ENCODE measurements at places on chromosomes 13 and 19.

DNA sequence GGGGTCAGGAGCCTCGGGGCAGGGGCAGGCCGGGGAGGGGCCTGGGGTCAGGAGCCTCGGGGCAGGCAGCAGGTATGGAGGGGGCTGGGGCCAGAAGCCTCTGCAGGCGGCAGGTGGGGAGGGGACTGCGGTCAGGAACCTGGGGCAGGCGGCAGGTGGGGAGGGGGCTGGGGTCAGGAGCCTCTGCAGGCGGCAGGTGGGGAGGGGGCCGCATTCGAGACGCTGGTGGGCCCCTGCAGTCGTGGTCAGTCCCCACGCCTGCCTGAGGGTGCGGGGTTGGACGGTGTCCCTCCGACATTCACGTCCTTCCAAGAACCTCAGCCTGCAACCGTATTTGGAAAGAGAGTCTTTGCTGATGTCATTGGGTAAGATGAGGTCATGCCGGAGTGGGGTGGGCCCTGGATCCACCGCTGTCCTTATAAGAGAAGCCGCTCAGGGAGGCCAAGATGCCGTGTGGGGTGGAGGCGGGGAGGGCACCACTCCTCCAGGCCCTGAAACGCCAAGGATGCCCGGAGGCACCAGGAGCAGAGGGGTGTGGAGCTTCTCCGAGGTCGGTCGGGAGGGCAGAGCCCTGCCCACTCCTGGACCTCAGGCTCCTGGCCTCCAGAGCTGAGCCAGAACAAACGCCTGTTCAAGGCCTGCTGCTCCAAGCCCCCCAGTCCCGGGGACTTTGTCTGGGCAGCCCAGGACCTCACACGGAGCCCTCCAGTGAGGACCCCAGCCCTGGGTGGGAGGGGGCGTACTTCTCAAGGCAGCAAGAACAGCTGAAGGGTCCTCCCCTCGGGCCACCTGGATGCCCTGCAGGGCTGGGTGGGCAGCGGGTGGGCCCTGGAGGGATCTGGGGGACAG, 30.1 kb downstream of the PIP5K1C start:
- DNase-seq = no peak

DNA sequence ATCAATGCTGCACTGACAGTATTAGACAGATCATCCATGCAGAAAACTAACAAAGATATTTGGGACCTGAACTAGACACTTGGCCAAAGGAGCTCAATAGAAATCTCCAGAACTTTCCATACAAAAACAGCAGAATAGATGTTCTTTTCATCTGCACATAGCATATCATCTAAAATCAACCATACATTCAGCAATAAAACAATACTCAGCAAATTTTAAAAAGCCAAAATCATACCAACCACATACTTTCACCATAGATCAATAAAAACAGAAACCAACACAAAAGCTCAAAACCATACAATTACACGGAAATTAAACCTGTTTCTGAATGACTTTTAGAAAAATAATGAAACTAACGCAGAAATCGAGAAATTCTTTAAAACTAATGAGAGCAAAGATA, 592.6 kb downstream of the SLITRK5 start:
- DNase-seq = no peak

DNA sequence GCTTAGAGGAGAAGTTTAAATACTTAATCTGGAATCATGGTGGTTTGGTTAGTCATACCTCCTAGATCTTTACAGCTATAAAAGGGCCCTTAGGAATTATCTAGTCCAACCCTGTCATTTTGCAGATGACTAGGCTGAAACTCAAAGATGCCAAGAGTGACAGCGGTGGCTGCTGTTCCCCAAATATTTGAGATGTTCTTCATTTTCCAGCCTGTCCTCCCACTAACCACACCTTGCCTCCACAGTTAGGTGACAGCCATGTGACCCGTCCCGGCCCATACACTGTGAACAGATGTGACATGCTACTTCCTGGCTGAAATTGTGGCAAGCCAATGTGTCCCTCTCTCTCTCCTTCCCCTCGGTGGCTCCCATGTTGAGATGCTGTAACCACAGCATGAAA, 225.5 kb upstream of the IPO5 start:
- DNase-seq = no peak

DNA sequence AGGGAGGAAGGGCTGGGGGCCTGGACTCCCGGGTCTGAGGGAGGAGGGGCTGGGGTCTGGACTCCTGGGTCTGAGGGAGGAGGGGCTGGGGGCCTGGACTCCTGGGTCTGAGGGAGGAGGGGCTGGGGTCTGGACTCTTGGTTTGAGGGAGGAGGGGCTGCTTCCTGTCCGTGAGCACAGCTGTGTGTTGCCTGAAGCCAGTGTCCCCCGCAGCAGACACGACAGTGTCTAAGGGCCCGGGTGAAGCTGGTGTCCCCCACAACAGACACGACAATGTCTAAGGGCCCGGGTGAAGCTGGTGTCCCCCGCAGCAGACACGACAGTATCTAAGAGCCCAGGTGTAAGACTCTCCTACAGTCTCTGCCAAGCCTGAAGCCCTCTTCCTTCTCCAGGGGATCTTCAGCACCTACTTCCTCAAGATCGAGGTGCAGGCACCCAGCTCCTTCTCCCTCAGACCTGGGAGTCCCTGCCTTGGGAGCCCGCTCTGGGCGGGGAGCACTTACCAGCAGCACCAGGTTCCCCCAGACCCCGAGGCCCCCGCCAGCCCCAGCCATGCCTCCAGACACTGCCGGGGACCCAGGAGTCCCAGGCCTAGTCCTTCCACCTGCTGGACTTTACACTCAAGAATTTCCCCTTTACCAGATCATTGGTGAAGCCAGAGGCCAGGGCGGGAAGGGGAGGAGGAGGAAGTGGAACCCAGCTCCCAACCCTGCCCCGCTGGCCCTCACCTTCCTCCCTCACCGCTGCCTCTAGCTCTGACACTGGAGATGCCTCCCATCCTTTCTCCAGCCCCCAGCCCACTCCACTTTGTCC, at the start of gene PTPRH:
PTPRH (minus strand) TSS at position 622 of the 813 bp plus-strand sequence; CDS start at position 554, 68 bp downstream.
- DNase-seq = no peak

- DNase-seq = peak; percentile 63
These were observed 14.0 kb upstream of the TUBB4A start for GRCh38 chr19:6516018-6516658.

DNA sequence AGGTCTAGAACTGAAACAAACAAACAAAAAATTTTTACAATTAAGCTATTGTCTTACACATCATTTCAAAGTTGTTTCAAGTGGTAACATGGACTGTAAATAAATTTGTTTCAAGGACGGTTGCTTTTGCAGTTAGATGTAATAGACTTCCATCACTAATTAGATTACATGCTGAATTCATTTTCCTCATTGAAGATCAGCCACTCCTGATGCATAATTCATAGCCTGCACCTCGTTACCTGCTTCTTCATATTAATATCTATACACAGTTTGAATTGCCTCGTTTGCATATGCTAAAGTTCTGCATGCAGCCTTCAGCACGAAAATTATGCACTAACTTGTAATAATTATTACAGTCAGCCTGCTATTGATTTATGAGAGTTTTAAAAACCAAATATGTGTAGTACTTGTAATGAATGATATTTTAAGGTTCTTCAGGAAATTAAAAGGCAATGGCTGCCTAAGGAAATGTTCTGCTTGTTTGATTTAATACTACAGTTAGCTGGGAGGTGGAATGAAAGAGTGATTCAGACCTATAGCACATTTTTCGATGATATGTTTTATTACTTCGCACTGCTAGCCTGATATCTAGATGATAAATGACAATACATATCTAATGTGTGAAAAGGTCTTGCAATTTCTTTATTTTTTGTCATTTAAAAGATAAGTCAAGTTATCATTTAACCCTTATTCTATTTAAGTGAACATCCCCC, 184.9 kb downstream of the DACH1 start:
- DNase-seq = no peak

All from activated T-cell treated with anti-CD3 and anti-CD28 coated beads, Interleukin-2, amount 50 U/mL, for 1 hour (primary cell).